NAMALWA (cell line): ENCODE measurements at places on chromosomes 1 and 21.

GRCh38 chr1:243910607-243911006, 60.6 kb upstream of the AKT3 start:
- peak; percentile 4 for DNase-seq

DNA sequence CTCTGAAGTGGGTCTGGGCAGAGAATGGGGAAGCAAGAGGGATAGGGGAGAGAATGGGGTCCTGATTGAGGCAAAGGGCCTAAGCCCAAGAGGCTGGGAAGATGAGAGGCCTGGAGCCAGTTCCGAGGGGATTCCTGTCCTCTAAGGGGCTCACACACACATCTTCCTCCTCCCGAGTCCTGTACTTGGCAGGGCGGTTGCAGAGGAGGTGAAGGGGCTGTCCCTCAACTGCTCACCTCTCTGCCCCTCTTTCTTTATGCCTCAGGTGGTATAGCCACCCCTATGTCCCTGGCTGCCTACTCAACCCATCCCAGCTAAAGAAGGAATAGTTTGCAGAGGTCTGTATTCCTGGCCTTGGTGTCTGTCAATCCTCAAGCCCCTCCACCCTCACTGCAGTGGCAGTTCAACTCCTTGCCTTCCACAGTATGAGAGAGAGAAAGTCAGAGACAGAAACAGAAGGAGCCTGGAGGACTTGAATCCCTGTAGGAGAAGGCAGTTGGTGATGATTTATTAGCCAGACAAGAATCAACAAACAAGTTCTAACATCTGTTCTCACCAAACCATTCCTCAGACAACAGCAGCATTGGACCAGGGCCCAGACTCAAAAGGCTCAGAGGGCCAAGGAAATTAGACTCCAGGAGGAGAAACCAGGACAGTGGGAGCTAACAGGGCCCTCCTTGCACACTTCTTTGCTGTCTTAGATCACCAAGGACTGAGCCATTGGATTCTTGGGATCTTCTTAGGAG, 10.7 kb downstream of the SH2D2A start:
- no peak for DNase-seq

- DNase-seq = no peak
Observed at GRCh38 chr1:19973616-19974015, 5.8 kb downstream of the PLA2G2A start.

GRCh38 chr1:165726169-165726568, 27.8 kb upstream of the ALDH9A1 start:
- no peak for DNase-seq

GRCh38 chr1:43273708-43274107, 3.9 kb downstream of the TMEM125 start:
- DNase-seq = no peak
